GM10248 (cell line): ENCODE measurements at places on chromosomes 6 and 20.

GRCh38 chr6:13615792-13616120 is 621 bp downstream of the NOL7 start:
- peak; percentile 24 for DNase-seq

DNA sequence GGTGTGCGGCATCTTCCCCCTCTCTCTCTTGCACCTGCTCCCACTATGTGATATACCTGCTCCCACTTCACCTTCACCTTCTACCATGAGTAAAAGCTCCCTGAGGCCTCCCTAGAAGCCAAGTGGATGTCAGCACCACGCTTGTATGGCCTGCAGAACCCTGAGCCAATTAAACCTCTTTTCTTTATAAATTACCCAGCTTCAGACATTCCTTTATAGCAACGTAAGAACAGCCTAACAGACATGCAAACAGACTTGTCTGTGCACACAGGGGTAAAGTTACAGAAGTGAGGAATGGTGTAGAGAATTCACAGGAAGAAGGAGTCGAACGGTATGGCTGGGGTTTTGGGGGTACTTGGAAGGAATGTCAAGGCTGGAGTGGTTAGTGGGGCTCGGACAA is 14.8 kb upstream of the TGM2 start:
- no peak for DNase-seq

DNA sequence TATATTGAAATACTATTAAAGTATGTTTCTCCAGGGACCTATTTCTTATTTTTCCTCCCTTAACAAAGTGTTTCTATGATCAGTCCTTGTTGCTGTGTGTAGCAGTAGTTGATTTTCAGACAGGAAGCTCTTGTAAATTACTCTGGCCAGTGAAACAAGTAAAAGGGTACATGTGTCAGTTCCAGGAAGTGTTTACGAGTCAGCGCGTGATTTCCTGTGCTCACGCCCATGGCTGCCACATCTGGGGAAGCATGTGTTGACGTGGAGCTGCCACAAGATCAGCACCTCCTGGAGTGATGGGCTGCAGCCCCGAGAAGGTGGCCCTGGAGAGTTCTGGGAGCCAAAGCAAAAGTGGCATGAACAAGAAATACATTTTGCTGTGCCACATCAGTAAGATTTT is 38.6 kb upstream of the GGTLC1 start:
- no peak for DNase-seq

DNA sequence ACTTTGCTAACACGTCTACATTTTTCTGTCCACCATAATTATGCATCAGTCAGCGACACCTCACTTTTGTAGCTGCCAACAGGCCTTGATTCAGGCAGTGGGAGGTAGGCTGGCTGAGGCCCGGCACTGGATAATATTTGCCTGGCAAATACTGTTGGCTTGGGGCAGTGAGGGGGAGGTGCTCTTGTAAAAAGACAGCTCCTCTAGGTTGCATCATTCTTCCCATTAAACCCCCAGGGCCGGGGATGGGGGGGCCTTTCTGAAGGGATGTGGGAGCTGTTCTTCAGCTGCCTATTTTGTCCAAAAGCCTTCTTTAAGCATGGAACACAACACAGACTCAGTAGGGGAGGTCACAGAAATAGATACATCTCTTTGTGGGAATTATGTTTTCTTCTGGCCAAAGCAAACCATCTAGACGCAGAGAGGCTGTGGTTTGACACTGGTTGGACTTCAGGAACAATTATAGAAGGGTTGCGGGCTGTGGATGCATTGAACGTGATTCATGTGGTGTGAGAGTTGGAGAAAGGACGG is 338.3 kb upstream of the NT5E start:
- no peak for DNase-seq

GRCh38 chr6:164523087-164523654 is 786.2 kb downstream of the C6orf118 start:
- DNase-seq: no peak
